ENCODE measurements at places on chromosomes 11 and 22.

DNA sequence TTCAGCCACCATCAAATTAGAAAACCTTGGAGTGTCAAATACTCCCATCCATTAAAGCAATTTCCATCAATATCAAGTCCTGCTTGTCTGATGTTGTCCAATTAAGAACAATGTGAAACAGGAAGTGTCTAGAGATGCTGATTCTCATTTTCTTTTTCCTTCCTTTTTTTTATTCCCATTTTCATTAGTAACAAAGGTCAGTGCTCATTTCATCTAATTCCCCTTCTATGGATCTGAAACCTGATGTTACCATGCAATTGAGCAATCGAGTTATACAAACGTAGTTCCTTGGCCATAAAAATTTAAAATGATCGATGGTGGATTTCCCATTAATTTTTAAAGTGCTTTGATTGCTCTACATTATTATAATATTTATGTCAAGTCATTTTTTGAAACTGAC lies 330.6 kb upstream of the ZC3H12C start:
- no peak for DNase-seq

- peak; percentile 50 for DNase-seq
Observed at GRCh38 chr11:32062540-32062939, 28.3 kb upstream of the RCN1 start.

DNA sequence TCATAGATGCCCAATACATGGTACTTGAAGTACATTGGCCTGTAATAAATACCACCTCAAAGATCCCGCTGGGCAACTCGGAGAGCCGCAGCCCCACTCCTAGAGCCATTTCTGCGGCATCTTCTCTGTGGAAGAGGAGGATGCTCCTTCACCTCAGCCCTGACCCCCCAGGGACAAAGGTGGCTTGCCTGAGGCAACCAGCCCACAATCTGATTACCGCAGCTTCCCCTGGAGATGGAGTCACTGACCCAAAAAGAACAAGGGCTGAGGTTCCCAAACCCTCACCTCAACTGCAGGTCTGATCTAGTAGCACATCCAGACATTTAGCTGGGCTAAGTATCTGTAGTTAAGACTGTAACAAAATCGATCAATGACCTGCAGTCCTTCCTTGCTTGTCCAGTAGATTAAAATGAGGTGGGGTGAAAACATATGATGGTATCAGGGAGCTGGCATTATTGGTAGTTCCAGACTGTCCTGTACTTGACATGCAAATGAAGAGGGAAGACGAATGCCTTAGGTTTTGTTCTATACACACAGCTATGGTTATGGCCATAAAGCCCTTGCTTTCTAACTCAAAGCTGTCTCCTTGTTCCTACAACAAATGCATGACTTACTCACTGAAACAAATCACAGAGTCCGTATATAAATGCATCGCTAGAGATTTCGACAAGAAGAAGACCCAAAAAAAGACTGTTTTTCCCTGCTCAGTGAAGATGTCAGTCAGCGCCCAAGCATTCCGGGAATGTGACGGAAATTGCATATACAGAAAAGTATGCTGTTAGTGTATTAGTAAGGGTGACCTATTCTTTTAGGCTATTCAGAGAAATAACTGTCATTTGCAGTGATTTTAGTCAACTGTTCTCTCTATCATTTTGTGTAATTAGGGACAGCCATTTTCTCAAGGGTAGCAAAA lies 33.7 kb downstream of the C11orf71 start:
- DNase-seq: no peak

DNA sequence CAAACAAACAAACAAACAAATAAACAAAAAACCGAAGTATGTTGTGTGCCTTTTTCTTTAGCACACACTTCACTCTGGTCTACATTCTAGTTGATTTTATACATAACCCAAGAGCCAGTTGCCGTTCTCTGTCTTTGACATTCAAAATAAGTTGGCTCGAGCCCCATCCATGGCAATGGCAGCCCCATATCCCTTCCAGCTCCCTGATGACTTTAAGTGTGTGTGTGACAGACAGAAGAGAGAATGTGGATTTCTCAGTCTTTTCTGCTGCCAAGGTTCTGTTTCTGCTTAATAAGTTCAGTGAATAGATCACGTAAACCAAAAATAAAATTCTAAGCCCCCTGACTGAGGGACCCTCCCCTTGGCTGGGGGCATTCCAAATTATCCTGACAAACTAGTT lies 100.6 kb upstream of the TENM4 start:
- DNase-seq: no peak

DNA sequence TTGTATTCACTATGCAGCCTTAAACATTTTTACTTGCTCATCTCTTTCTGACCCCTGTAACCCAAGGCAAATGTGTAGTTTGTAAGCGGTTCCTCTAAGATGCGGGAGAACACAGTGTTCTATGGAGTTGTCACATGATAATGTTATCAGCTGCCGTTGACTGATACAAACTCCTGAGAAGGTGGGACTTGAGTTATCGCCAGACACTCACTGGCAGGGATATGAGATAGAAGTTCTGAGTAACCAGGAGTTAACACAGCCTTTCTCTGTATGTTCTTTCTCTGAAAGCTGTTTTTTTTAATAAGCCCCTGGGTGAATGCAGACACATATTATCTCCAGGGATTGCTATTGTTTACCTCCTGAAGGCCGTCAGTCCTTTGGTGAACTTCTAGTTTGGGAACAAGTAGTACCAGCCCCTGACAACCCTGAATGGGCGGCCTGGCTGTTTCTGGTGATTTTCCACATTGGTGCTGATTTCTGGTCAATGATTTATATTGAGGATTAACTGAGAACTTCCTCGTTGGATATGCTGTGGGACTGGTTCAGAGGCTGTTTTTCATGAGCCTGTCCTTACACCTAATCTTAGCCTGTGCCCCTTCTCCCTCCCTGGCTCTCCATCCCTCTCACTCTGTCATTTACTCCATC lies 155.3 kb upstream of the RASSF10 start:
- no peak for DNase-seq

GRCh38 chr22:49719046-49719445 lies 108.6 kb downstream of the BRD1 start:
- DNase-seq: no peak

- no peak for DNase-seq
Observed at GRCh38 chr11:69383372-69384250, 89.7 kb downstream of the MYEOV start.

GRCh38 chr11:17642980-17643379 lies 76.4 kb upstream of the MYOD1 start:
- DNase-seq: no peak

- DNase-seq: no peak
Observed at GRCh38 chr11:28773606-28774005, 665.4 kb downstream of the METTL15 start.

DNA sequence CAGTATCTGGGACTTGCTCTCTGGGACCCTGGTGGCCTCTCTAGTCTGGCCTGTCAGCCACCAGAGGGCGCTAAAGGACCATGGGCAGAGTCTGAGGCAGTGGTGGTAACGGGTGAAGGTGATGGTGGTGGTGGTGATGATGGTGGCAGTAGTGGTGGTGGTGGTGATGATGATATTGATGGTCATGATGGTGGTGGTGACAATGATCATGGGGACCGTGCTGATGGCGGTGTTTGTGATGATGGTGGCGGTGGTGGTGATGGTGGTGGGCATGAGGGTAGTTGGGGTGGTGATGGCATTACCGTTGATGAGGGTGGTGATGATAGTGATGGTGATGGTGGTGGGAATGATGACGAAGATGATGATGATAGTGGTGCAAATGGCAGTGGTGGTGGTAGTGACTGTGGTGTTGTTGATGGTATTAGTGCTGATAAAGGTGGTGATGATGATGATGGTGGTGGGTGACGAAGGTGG lies 16.0 kb downstream of the TRPM5 start:
- DNase-seq: no peak

- DNase-seq: no peak
Observed at GRCh38 chr11:131612533-131612932, 242.1 kb downstream of the NTM start.

- DNase-seq: no peak
Observed at GRCh38 chr11:13333456-13333957, 55.9 kb downstream of the BMAL1 start.

DNA sequence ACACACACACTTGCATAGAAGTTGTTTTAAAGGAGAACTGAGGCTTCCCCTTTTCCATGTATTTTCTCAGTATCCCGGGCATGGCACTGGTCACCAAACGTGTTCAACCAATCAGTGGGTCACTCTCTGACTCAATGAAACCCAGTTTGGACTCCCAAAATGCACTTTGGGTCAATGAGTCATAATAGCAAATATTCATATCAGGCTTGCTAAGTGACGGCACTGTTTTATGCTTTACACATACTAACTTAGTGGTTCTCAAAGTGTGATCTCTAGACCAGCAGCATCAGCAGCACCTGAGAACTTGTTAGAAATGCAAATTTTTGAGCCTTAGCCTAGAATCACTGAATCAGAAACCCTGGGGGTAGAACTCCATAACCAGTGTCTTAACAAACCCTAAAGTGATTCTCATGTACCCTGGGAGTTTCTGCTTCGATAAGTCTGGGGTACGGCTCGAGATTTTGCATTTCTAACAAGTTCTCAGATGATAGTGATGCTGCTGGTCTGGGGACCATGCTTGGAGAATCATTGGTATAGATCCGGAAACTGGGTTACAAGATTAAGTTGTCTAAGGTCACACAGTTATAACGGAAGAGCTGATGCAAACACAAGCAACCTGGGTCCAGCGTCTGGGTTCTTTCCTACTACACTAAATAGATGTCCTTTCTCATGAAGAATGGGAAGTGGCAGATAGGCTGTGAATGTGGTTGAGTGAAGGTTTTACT lies 35.6 kb downstream of the ETS1 start:
- no peak for DNase-seq

DNA sequence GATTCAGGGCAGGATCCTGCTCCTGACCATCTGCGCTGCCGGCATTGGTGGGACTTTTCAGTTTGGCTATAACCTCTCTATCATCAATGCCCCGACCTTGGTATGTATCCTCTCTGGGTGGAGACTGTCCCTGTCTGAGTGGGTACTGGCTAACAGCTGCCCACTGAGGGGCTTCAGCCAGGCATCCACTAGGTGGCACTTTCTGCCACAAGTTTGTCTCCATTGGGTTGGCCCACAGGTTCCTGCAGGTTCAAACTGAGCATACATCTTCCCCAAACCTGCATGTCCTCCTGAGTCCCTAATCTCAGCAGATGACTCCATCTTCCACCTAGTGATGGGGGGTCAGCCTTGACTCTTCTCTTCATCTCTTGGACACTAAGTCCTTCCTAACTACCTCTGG lies 4.4 kb downstream of the SLC2A11 start:
- no peak for DNase-seq

GRCh38 chr22:44765571-44766285 lies 13.4 kb downstream of the ARHGAP8 start:
- no peak for DNase-seq

- DNase-seq: no peak
Observed at GRCh38 chr11:45928535-45929215, 6.2 kb downstream of the LARGE2 start.

DNA sequence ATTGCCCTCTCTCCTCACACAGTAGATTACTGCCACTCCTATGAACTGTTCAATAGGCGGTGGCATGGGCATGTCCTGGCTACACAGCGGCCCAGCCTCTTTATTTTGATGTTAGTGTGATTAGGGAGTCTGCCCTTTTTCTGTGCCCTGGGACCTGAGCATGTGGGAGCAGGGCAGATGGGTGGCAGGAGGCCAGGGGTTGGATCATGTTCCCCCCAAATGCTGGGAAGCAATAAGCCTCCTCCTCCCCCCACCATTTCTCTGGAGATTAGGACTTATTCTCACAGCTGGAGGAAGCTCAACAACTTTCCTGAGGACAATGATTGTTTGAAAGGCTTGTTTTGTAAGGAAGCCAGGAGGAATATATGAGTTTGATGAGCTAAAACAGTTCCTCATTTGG lies 848 bp downstream of the HEPN1 start:
- no peak for DNase-seq

DNA sequence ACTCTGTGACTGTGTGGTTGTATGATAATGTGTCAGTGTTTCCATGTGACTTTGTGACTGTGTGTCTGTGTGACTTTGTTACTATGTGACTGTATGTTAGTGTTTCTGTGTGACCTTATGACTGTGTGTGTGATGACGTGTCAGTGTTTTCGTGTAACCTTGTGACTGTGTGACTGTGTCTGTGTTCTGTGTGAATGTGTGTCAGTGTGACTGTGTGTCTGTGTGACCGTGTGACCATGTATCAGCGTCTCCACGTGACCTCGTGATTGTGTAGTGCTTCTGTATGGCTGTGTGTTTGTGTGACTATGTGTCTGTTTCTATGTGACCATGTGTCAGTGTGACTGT lies 9.5 kb upstream of the PKNOX2 start:
- DNase-seq: no peak

- DNase-seq: no peak
Observed at GRCh38 chr11:130151196-130151595, 8.4 kb upstream of the ST14 start.

- DNase-seq: no peak
Observed at GRCh38 chr11:132770829-132771530, 761.3 kb downstream of the OPCML start.

DNA sequence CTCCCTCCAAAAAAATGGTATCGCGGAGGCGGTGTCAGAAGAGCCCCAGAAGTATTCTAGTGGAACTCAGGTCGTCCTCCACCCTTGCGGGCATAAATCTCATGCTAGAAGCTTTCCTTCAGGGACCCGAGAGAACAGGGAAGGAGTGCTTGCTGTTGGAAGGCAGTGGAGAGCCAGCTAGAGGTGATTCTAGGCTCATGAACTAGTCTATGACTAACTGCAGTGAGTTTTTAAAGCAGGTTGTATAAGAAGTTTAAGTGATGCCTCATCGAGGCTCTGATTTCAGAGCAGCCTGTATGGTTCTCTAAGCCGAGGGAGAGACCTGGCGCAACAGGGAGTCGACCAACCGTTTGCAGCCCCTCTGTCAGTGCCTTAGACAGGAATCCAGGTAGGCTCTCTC lies 85.7 kb downstream of the TBC1D22A start:
- DNase-seq: no peak

DNA sequence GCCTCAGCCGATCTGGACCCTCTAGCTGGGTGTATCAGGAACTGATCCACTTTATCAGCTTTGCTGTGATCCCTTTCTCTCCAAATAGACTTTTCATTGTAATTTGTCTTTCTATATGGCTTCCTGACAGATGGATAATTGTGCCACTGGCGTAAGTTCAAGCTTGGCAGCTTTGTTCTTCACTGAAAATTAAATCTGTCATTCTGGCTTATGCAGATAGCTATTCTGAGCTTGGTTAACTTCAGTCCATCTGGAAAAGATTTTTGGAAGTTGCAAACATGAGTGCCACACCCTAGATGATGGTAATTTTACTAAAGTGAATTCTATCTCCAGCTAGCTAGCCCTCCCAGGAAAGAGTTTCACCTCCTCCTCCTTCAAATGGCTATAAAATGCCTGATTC lies 8.1 kb downstream of the OR5A2 start:
- no peak for DNase-seq
